ENCODE measurements at places on chromosomes 11 and 22. TPM values are rescaled to one million over a fixed set of nuclear protein-coding genes. Genes with fewer than 3 reads are reported as not detected.

- DNase-seq: no peak
Measured at GRCh38 chr11:33507967-33508366, 192.7 kb downstream of the C11orf91 start.

- DNase-seq: no peak
Measured at GRCh38 chr11:130580372-130580771, 131.9 kb downstream of the ADAMTS15 start.

DNA sequence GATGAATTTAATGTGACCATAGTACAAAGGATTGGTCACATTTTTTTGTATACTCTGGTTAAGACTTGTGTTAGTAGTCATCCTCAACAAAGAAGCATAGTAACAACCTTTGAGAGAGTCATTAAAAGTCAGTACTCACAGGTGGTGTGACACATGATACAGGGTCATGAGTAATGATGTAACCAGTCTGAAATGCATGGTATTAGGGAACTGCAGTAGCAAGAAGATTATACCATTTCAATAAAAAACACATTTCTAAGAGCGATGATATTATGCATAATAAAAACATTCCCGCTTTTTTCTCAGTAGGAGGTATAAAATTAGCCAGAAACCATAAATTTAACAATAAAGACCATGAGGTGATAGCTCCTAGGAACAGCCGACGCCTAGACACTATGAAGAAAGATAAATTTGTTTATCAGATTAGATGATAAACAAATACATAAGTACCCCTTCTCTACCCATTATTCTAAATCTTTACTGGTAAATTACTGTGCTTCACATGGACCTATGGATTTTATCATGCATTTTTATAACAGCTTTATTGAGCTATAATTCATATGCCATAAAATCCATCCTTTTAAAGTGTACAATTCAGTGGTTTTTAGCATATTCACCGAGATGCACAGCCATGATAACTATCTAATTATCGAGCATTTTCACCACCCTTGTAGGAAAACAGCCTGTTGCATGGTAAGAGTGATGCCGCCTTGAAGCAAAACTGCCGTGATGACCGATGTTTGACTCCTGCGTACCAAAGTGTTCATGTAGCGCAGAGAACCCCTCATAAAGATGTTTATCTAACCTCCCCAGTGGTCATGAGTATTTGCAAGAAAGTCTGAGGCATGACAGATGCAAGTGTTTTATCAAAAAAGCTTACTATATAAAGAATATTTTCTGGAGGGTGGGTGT, 41.8 kb downstream of the TMPRSS5 start:
- no peak for DNase-seq

DNA sequence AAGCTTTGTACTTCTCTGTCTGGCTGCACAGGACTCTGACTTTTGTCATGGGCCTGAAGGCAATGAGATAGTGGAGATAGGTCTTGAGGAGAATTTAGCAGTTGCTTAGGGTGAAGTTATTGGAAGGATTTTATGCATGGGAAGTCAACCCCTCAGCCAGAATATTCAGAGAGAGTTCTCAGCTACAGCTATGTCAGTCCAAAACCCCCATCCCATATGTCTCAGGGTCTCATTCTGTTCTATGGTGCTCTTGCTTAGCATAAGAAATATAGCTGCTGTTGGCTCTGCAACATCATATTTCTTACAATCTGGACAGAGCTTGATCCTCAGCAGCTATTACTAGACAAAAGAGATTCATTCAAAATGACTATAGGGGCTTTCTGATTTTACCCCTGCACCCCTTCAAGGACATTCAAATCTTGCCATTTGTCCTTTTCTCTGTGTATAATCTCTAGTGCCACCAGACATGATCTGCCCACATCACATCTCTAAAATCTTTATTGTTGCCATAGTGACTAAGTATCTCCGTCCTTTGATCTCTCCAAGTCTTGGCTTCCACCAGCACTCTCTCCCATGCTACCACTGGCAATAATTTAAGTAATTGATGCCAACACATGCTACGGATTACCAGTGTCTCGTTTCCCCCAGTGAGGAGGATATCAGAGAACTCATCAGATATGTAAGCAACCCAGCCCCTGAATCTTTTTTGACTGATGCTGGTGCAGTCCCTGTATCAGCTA, 327.1 kb upstream of the ISX start:
- DNase-seq: no peak

Gene PDGFD
- 31.1 TPM for total RNA-seq

Gene DRD4
- not detected for total RNA-seq

DNA sequence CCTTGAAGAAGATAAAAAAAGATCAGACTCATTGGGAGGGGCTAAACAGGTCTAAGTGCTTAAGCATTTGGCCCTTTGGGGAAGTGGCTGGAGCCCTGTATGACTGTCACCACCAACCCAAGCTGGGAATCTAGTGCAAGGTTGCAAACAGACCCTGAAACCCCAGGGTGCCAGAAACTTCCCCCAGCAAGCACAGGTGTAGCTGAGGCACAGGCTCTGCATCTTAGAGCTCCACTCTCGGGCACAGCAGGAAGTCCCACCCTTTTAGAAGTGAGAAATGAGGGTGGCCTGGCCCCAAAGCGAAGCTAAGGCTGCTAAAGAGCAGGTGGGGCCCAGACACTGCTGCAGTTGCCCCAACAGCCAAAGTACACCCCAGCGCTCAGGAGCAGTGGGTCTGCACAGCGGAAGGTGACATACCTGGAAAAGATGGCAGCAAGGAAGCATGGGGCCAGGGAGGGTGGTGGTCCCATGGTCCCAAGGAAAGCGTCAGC, 5.8 kb upstream of the KDM2A start:
- no peak for DNase-seq

Gene BTG4
- not detected for total RNA-seq

DNA sequence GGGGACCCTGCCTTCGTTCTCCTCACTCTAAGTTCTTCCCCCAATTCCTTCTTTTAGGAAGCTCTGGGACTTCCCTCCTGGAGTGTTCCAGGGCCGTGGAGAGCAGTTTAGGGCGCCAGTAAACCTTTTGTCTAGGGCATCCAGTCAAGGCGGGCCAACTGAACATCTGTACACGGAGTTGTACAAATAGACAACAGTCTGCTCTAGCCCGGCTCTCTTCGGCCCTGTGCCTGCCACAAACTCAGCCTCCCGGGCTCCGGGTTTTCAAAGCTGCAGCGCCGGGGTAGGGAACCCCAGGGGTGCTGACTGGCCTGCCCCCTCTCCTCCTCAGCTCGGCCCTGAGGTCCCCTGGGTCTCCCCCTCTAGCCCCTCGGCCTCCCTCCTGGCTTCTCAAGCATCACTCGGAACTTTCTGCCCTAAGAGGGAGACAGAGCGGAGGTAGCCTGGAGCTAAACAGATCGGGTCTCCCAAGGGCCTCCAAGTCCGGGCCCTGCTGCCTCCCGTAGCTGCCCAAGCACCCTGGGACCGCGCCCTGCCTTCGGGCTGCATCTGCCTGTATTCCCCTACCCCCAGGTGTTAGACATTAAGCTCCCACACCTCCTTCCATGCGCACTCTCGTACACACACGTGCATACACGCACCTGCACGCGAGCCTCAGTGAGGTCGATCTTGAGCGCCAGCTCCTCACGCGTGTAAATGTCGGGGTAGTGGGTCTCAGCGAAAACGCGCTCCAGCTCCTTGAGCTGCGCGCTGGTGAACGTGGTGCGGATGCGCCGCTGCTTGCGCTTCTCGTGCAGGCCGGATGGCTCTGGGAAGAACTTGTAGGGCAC, 3.3 kb downstream of the PHOX2A start:
- no peak for DNase-seq

DNA sequence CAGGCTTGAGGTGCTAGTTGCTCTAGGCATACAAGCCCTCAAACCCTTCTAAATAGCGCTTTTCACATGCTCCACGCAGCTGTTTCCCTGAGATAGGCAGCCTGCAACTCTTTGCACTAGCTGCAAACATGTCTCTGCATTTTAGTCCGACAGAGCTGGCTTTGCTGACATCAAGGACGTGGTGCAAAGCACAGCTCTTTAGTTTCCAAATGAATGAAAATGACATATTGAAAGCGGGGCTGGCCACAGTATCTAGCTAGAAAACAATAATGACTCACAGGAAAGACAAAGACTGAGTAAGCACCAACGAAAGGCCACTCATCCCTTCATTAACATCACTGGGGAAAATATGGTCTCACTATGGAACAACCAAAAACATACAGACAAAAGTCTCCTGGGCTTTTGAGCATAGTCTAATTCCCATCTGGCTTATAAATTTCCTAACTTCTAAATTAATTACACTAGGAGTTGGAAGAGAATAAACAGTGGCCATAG, 15.3 kb upstream of the ZC3H12C start:
- DNase-seq: no peak

Gene MAJIN
- total RNA-seq: 0.68 TPM

Gene SYCE3
- total RNA-seq: 2.6 TPM

DNA sequence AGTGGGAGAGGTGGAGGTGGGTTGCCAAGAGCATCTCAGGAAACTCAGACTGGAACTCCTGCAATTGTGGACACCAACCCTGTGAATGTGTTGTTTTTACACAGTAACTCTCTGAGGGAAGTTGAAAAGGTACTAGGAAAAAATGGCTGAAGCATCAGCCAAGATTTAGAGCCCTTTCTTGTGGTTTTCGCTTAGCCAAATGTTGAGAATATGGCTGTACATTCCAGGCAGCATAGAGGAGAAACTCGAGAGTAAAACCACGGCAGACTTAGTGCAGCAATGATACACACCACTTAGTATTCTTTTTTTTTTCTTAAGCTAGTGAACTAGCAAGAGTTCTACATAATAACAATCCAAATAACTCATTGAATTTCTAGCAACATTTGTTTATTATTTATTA, 309.7 kb upstream of the MTNR1B start:
- DNase-seq: no peak

DNA sequence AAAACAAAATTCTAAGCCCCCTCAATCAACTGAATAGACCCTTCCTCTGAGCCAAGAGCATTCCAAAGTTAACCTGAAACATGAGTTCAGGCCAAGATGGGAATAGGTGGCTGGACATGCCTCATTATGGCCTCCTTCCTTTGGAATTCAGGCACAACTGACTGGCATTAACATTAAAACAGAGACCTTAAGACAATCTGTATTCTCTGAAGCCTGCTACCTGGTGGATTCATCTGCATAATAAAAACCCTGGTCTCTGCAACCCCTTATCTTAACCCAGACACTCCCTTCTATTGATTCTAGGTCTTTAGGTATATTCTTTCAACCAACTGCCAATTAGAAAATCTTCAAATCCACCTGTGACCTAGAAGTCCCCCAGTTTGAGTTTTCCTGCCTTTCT, 66.3 kb downstream of the JRKL start:
- DNase-seq: no peak

- no peak for DNase-seq
Measured at GRCh38 chr11:37861671-37862070, 1263.6 kb upstream of the RAG2 start.

DNA sequence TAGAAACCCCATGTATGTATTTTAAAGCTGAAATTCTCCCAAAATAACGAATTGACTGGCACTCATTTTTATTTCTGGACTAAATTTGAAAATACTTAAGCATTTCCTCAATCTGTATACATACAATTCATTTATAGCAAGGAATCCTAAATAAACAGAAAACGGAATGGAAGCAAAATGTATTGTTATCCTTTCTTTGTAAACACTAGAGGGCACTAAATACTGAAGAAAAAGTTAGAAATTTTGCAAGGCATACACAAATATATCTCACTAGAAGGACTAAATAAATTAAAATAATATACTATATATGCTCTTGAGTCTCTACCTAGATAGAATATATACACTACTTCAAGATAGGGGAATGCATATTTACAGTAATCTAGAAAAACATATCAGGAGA, 23.1 kb upstream of the ANO5 start:
- no peak for DNase-seq

DNA sequence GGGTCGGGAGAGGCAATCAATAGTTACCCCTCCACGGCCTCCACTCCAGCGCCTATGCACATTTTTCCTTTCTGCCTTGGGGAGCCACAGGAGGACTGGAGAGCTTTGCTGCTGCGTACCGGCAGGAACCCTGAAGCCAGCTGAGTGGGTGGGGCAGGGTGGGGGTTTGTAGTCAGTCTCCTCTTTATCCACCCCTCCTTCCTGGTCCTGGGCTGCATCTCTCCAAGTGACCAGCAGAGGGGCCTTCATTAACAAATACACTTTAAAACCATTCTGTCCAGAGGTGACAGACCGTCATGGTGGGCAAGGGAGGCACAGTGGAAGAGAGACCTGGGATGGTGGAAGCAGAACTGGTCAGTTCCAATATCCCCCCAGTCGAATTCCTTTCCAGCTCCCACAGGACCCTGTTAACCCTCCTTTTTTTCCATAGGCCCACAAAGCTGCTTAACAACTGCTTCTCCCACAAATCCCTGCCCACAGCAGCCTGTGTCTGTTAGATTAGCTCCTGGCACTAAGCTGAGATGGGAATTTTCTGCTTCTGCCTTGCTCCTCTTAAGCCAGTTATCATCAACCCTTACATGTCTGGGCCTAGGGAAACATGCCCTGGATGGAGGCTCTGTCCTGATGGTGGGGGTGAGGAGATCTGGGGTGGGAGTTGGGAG, 3.9 kb upstream of the ABCG4 start:
- no peak for DNase-seq

- no peak for DNase-seq
Measured at GRCh38 chr11:98736833-98737232, 283.9 kb upstream of the CNTN5 start.

Gene REXO2
- 198 TPM for total RNA-seq

Gene SMIM35
- 0.12 TPM for total RNA-seq

GRCh38 chr11:102306048-102306597, 11.2 kb upstream of the BIRC3 start:
- DNase-seq: no peak
